ENCODE measurements at places on chromosomes 7 and 10.

DNA sequence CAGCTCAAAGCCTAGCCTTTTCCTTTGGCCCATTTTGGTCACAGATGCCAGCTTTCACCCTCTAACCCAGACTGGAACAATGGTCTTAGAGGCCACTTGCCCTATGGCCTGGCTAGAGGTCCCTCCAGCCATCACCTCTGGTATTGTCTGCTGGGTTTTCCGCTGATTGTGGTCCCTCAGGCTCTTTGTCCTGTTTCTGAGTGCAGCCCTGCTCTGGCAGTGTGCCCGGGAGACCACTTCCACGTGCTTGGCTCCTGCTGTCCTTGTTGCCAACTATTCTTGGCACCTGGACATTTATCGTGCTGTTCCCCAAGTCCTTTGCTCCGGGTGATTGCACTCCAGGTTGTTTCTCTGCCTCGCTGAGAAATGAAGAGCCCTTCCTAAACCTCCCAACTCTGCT is 53.3 kb upstream of the FAM180A start:
- no peak for DNase-seq

GRCh38 chr7:22452142-22452959 is 47.6 kb downstream of the STEAP1B start:
- DNase-seq: no peak

- DNase-seq: no peak
Measured at GRCh38 chr7:152751449-152752141, 8.0 kb upstream of the ACTR3B start.

DNA sequence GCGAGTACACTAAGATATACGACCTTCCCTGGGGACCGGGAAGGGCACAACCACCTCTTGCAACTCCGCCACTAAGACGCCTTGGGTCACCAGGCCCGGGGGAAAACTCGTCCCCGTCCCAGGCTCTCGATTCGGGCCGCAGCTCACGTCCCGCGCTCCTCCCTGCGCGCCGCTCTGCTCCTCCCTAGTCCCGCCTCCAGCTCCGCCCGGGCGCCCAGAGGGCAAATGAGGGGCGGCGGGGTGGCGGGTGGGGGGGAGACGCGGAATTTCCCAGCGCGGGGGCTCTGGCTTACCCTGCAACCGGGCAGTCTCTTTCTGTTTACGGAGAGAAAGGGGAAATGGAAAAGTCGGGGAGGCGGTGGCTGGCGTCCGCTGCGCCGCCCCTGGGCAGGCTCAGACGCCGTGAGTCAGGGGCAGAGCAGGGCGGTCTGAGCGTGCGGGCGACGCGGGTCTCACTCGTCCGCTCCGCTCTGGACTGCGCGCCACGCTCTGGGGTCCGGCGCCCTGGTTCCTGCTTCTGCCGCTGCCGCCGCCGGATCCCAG is at the start of gene MAP3K8:
Gene MAP3K8 (plus strand): TSS at position 455 of the 543 bp plus-strand sequence. CDS start 4,755 bp downstream, outside the sequence.
- no peak for DNase-seq

- no peak for DNase-seq
Measured at GRCh38 chr10:117936976-117937375, 109.8 kb downstream of the RAB11FIP2 start.

DNA sequence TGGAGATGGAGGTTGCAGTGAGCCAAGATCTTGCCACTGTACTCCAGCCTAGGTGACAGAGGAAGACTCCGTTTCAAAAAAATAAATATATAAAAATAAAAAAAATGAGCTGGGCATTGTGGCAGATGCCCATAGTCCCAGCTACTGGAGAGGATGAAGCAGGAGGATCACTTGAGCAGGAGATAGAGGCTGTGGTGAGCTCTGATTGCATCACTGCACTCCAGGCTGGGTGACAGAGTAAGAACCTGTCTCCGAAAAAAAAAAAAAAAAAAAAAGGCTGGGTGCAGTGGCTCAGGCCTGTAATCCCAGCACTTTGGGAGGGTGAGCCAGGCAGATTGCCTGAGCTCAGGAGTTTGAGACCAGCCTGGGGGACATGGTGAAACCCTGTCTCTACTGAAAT is 11.8 kb downstream of the ZNF487 start:
- DNase-seq: no peak

DNA sequence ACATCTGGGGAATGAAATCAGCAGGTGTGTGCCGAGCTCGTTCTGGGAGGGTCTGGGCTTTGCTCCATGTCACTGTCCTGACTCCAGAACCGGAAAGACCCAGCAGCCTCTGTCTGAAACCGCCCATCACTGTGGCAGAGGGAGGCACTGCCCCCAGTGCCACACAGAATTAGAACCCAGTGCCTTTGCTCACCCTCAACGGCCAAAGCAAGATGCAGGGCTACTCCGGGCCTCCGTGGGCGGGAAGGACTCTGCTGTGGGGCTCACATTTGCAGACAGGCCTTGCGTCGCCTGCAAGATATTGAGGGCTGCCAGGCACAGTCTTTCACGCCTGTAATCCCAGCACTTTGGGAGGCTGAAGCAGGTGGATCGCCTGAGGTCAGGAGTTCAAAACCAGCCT is 219.2 kb upstream of the PPP2R2D start:
- DNase-seq: no peak

- DNase-seq: no peak
Measured at GRCh38 chr7:115603416-115603815, 427.1 kb downstream of the TFEC start.

- no peak for DNase-seq
Measured at GRCh38 chr7:8109196-8110022, 140.8 kb downstream of the GLCCI1 start.

DNA sequence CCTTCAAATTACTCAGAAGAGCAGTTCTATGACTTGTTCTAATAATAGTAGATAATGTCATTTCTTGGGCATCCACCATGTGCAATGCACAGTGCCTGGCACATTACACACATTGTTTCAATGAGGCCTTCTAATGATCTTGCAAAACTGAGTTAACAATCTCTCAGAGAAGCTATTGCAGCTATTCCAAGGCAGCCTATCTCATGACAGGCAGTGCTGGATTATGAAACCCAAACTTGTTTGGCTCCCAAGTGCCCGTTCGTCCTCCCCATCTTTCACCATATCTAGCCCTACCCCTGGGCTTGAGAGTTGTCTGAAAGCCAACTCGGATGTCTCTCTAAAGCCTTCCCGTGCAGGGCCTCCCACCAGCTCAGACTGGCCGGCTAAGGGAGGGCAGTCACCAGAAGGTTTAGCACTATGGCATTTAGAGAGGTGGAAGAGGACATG is 405.1 kb downstream of the PLXNA4 start:
- DNase-seq: no peak

DNA sequence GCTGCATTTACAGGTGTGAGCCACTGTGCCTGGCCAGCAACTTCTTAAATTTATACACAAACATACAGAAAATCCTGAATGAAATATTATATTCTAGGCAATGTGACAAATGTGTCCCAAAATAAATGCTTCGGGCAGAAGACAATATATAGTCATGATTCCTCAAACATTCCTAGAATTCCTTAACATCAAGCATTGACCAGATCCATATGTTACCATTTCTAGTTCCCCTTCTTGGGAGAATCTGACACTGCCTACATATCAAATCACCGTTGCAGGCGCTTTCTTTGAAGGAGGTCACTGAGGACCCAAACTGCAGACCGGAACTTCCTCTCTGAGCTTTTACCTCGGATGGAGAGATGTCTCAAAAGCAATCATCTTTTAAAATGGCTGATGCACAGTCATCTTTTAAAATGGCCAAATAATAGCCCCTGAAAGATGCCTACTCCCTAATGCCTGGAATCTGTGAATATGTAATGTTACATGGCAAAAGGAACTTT is 323.5 kb downstream of the PHF14 start:
- DNase-seq: no peak

- no peak for DNase-seq
Measured at GRCh38 chr7:2260820-2261219, 18.8 kb downstream of the NUDT1 start.

DNA sequence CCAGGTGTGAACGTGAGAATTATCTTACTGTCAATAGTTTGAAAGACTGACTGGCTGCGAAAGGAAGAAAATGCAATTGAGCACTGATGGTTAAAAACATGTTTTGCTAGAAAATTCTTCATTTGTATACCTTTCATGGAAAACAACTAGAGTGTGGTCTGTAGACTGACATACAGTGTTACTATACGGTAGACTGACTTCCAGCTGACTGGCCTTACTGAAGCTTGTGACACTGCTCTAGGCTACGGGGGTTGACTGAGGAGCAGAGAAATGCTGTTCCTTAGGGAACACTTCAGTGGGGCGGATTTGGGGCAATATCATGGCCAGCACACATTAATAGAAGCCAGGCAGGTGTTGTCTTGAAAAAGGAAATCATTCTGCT is 25.9 kb upstream of the DDC start:
- DNase-seq: no peak

DNA sequence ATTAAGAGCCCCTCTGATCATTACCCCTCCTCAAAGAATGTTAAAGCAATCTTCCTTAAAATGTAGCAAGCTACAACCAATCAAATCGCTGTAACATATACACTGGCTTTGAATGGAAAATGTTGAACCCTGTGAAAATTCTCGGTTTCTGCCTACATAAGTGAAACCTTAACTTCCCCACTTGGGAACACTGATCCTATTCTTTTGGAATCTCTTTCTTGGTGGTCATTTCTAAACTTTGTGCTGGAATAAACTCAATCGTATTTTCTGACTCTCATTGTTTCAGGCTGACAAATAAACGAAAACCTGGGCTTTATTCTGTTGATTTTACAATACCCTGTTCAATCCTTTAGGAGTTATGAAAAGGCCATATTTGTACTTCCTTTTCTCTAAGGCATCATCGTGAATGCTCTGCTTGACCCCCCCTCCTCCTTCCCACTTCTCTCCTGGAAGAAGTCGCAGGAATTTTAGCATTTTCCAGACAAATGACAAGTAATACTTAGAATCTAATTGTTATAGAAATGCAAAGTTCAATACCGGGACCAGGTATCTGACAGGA is 155.1 kb upstream of the FAM13C start:
- DNase-seq: no peak

DNA sequence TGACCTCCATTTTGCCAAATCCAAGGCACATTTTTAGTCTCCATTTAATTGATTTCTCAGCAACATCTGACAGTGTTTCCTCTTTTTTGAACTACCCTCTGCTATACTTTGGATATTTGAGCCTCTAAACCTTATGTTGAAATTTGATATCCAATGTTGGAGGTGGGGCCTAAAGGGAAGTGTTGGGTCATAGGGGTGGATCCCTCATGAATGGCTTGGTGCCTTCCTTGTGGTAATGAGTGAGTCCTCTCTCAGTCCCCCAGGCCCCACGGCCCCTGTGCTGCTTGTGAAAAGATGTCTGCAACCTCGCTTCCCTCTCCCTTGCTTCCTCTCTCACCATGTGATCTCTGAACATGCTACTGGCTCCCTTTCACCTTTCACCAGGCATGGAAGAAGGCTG is 96.8 kb upstream of the DGKB start:
- no peak for DNase-seq

GRCh38 chr7:35508623-35509400 is 186.1 kb downstream of the HERPUD2 start:
- no peak for DNase-seq

All from smooth muscle cell of the brain vasculature (primary cell).